T-helper 2 cell treated with Interferon-gamma antibody and Interleukin-4, amounts not matched to agents 100 ng/mL and 5 ng/mL, for 36 hours (primary cell): ENCODE measurements at places on chromosomes 7 and 10. TPM values are rescaled to one million over a fixed set of nuclear protein-coding genes. Genes with fewer than 3 reads are reported as not detected.

Gene HMX3
- total RNA-seq = not detected in 2 replicates

Gene CCM2
- total RNA-seq = 122 and 127 TPM in 2 replicates

Gene VPS41
- total RNA-seq = 57.9 and 60.4 TPM in 2 replicates

Gene SYCE1
- 0.41 and 0.61 TPM in 2 replicates for total RNA-seq

Gene NME8
- total RNA-seq = not detected in 2 replicates

Gene TMEM140
- total RNA-seq = 13.5 and 14.0 TPM in 2 replicates

Gene PRTFDC1
- total RNA-seq = 0.18 and 0.36 TPM in 2 replicates

Gene PTPRE
- total RNA-seq = 20.4 and 20.5 TPM in 2 replicates

Gene EPDR1
- total RNA-seq = 0.20 and 0.36 TPM in 2 replicates

Gene LLCFC1
- not detected in 2 replicates for total RNA-seq

Gene C10orf143
- 3.9 and 4.9 TPM in 2 replicates for total RNA-seq

Gene SKIDA1
- 0.16 and 0.25 TPM in 2 replicates for total RNA-seq

Gene GRID1
- not detected in 2 replicates for total RNA-seq

Gene CYP2W1
- total RNA-seq = not detected in 2 replicates

Gene CYP2C18
- total RNA-seq = 0.07 and 0.16 TPM in 2 replicates

Gene GTF2IRD1
- 0.39 and 0.73 TPM in 2 replicates for total RNA-seq

Gene C10orf62
- total RNA-seq = not detected in 2 replicates
